NCI-H2171 treated with DMSO at 0.1 percent for 48 hours (cell line): ENCODE measurements at places on chromosomes 7 and 10.
A peak's percentile ranks its signal among the peaks of the same experiment; 100 is the strongest.

- no peak for DNase-seq
Measured at GRCh38 chr7:2474224-2474623, 2.0 kb downstream of the GRIFIN start.

DNA sequence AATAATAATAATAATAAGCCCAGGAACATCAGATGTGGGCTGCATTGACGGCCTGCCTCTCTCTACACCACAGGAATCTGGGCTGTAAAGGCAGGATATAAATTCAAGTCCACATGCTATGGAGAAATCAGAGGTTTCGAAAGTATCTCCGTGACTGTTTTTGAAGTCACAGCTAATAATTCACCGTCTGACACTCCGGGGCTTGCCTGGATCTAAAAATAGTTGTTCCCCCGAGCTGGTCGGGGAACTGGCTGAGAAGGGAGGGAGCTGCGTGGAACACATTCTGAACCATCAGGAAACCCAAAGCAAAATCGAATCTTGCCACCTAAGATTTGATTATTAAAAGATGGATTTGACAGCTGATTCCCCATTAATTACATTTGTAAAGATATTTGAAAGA lies 35.4 kb downstream of the KLF6 start:
- DNase-seq, result no peak

GRCh38 chr7:133139350-133139749 lies 57.5 kb upstream of the CHCHD3 start:
- no peak for DNase-seq

GRCh38 chr10:3873728-3874461 lies 88.9 kb upstream of the KLF6 start:
- peak; percentile 34 for DNase-seq

DNA sequence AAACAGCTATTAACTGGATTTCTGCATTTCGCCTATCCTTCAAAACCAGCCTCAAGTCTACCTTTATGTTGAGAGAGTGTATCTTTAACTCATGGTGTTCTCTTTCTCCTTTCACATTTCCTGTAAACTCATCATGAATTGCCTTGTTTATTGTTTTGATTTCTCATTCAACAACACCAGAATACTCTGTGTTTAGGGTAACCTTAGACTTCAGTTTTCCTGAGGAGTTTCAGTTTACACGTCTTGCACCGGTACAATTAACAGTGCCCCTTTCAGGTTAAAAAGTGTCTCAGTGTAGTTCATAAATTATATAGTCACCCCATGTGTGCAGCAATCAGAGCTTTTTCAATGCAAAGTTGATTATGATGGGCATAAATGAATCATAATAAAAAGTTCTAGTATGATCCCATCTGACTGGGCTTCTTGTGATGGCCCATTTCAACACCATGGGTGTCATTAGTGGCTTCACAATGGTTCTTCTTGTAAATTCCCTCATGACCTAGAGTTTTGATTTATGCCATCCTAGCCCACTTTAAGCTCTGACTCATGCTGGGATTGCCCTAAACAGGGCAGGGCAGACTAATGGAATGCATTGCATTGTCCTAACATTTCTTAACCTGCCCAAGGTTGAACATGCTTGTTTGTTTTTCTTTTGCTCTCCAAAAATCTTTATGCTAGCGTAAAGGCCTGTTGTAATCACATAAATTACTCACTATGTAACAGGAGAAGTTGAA lies 22.0 kb downstream of the ITGB8 start:
- no peak for DNase-seq

DNA sequence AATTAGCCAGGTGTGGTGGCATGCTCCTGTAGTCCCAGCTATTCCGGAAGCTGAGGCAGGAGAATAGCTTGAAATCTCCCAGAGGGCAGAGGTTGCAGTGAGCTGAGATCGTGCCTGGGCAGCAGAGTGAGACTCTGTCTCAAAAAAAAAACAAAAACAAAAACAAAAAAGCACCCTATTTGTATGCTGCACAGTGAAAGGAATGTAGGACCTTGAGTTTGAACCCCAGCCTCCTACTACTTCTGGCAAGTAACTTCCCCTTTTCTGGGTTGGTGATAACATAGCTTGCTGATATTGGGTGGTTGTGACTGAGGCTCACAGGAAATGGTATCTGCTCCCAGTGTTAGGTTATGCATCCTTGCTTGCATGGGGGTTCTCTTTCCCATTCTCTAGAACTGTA lies 205.3 kb downstream of the BUB3 start:
- no peak for DNase-seq

- no peak for DNase-seq
Measured at GRCh38 chr10:88103576-88103975, 240.2 kb downstream of the PTEN start.

- DNase-seq, result no peak
Measured at GRCh38 chr10:63637901-63638327, 116.7 kb downstream of the REEP3 start.

- DNase-seq, result peak; percentile 31
Measured at GRCh38 chr7:71787513-71787912, 624.6 kb downstream of the CALN1 start.

DNA sequence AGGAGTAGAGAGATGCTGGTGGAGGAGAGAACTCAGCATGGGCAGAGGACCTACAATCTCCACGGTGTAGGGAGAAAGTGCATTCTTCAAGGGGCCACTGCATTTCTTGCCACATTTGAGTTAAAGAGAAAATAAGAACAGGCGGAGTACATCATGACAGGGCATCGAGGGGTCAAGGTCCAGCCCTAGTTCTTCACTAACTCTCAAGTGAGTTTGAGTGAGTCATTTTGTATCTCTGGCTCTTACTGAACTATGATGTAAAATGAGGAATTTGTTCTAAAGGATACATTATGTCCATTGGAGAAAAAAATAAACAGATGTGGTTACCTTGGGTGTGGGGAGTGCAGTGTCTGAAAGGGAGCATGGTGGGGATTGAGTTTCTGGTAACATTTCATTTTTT lies 182.9 kb downstream of the XPNPEP1 start:
- no peak for DNase-seq

GRCh38 chr7:121163699-121164098 lies 165.1 kb upstream of the WNT16 start:
- DNase-seq, result no peak

DNA sequence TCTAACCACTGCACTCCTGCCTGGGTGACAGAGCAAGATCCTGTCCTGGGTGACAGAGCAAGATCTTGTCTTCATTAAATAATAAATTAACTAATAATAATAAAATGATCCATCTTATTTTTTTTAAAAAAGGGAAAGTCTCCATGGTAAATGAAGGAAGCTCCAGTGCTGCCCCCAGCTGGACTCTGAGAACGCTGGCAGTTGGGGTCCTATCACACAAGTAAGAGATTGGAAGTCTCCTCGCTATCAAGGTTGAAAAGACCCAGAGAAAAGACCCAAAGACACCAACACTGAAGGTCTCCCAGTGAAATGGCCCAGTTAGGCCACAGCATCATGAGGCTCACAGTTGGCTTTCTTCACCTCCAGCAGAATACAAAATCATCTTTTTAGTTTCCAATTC lies 13.8 kb upstream of the C10orf67 start:
- DNase-seq, result no peak
